ENCODE measurements at places on chromosomes 4 and X.

DNA sequence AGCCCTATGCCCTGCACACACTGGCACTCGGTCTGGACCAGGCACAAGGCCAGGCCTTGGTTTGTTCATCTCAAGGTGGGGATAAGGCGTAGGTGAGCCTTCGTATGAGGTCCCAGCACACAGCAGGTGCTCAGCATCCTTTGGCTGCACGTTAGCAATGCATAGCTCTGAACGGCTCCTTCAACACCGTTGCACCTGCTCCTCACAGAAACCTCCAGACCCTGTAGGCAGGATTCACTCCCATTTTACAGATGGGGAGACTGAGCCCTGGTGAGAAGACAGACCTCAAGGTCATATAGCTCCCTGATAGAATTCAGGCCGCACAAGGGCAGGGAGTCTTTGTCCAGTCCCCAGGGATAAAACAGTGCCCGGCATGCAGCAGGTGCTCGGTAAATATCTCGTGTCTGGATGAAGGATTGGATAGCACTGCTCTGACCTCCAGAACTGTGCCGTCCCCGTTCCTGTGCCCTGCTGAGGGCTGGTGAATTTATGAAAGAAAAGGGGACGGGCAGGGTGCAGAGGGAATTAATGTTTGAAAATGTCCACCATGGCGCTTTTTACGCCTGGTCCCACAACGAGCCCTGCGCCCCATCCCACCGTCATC is 2.4 kb downstream of the PPP2R2C start:
- no peak for DNase-seq

- no peak for DNase-seq
These were observed 343.5 kb downstream of the RAPGEF2 start for GRCh38 chr4:159446266-159446976.

DNA sequence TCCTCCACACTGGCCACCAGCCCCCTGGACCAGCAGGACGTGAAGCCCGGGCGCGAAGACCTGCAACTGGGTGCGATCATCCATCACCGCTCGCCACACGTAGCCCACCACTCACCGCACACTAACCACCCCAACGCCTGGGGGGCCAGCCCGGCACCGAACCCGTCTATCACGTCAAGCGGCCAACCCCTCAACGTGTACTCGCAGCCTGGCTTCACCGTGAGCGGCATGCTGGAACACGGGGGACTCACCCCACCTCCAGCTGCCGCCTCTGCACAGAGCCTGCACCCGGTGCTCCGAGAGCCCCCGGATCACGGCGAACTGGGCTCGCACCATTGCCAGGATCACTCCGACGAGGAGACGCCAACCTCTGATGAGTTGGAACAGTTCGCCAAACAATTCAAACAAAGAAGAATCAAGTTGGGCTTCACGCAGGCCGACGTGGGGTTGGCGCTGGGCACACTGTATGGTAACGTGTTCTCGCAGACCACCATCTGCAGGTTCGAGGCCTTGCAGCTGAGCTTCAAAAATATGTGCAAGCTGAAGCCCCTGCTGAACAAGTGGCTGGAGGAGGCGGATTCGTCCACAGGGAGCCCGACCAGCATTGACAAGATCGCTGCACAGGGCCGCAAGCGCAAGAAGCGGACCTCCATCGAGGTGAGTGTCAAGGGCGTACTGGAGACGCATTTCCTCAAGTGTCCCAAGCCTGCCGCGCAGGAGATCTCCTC is 600 bp downstream of the POU3F4 start:
- no peak for DNase-seq

DNA sequence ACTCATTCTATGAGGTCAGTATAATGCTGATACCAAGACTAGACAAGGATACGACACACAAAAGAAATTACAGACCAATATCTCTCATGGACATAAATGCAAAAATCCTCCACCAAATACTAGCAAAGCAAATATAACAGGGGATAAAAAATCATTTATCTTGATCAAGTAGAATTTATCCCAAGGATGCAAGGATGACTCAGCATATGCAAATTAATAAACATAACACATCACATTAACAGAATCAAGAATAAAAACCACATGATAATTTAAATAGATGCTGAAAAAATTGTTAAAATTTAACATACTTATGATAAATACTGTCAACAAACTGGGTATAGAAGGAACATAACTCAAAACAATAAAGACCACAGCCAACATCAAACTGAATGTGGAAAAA is 69.4 kb upstream of the GABRA2 start:
- DNase-seq = no peak

DNA sequence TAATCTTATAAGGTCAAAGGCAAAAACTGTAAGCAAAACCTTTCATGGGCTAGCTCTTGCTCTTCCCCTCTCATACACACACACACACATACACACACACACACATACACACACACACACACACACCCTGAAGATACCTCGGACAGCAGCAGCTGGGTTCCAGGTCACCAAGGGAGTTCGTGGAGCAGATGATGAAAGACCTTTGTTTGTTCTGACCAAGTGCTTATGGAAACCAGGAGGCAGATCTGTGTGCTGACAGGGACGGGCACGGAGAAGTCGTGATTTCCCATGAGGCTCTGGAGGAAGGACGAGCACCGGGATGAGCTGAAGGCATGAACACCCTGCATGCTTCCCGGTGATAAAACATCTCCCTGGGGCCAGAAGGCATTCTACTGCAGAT is 35.4 kb upstream of the CRMP1 start:
- no peak for DNase-seq

DNA sequence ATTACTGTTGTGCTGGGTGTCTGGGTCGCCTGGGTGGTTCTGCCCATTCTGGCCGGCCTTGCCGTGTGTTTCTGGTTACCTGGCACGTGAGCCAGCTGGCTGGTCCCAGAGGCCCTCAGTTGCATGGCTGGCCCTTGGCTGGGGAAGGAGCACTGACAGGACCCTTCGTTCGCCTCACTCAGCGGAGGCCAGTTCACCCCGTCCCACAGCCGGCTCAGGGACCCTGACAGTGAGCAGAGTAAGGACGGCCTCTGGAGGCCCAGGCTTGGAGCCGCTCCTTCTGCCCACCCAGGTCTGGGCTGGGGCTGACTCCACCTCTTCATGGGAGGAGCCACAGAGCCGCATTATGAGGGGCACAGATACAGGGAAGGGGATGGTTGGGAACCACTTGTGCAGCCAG is 20.3 kb upstream of the HGFAC start:
- no peak for DNase-seq
